Effector memory CD4-positive, alpha-beta T cell (primary cell): ENCODE measurements at places on chromosomes 7 and 10.
A peak's percentile ranks its signal among the peaks of the same experiment; 100 is the strongest.

DNA sequence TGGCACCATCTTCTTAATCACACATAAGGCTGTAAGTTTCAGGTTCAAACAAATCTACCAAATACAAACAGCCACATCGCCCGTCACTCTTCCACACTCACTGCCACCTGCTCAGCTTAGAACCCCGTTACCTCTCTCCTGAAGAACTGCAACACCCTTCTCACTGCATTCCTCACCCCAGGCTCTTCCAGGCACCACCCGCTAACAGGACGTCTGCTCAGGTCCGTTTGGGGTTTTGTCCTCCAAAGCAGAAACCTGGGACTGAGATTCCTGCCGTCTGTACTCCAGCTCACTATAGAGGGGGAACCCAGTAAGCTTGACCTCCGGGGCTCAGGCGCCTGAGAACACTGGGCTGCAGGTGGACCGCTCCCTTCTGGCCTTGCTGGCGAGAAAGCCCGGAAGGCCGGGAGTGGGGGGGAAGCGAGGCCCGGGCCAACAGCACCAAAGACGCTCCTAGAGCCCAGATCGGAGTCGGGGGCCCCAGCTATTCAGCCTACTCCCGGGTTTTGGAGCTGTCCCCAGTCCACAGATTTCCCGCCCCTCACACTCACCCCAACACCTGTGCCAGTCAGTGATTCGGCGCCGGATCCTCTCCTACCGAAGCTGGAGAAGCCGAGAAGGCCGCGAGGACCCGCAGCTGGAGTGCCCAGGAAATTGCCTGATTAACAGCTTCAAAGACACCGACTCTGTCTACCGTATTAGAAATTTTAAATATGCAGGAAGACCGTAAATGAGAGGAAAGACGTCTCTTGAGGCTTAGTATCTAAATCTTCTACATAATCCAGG is at the start of gene AP3M1:
TSS of gene AP3M1 (minus strand) at position 625 of the 786 bp plus-strand sequence. CDS start 12,449 bp downstream, outside the sequence.
- peak; percentile 82 for DNase-seq

DNA sequence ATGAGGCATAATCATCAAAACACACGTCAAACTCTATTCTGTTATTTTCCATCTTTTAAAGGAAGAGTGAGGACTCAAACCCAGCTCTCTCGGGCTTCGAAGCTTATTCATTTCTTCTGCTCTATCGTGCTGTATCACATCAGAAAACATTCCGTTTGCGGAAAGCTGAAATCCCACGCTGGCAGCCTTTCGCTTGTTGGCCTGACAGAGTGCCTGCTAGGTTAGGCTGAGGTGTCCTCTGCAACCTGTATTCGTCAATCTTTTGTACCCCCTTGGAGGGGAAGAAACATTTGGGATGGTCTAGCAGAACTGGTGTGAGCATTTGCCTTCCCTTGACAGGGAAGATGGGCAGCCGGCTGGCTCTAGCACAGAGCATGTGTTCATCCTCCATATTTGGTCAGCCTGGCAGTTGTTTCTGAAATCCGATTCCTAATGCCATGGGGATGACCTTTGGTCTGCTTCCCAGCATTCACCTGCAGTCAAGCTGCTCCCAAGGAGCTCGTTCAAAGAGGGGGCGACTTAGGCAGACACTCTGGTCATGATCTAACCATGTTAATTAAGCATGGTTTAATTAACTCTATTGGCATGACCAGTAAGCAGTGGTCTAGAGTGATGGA is 55.2 kb downstream of the TACC2 start:
- no peak for DNase-seq

GRCh38 chr10:80186364-80187012 is 18.8 kb downstream of the ANXA11 start:
- DNase-seq: no peak

DNA sequence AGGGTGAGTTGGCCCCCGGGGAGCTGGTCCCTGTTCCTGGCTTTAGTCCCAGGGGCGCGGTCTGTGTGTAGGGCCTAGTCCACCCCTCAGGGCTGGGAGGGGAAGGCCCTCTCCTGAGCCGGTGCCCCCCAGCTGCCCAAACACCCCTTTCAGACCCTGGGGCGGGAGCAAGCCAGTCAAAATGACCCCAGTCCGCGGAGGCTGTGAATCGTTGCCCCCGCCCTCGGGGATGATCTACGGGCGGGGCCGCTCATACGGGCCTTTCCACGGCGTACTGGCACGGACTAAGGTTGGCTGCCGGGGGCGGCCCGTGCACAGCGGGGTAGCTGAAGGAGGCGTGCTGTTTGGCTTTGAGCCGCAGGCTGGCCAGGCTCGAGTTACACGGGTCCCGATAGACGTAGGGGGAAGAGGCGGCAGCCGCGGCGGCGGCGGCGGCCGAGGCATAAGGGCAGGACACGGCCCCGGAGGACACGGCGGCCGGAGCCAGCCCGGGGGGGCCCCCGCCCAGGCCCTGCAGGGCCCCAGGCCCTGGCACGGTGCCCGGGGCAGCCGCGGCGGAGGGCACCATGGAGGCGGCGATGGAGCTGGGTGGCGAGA is 4.3 kb downstream of the ELOVL3 start:
- no peak for DNase-seq

DNA sequence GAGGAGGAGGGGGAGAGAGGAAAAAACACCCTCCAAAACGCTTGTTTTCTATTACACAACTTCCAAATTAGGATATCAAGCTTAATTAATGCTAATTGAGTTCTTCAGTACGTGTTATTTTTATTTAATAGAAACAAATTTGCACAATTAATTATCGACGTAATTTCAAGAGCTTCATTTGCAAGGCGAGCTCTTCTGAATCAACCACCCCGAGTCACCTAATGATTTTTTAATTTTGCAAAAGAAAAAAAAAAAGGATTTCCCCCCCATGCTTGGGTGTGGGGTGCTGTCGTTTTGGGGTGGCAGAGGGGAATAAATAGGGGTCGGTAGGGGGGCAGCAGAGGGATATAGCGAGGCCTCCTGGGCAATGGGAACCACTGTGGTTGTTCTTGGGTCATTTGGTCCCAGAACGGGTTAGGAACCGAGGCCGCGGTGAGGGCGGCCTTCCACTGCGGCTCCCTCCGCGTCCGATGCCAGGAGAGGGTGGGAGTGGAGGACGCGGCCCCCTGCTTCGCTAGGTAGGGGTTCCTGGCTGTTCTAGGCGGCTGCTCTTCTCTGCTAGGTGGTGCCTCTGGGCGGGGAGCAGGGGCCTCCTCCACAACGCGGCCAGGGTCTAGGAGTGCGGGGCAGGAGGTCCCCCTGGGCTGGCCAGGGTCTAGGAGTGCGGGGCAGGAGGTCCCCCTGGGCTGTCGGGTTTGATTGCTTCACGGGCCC is 7.3 kb downstream of the UNCX start:
- no peak for DNase-seq

DNA sequence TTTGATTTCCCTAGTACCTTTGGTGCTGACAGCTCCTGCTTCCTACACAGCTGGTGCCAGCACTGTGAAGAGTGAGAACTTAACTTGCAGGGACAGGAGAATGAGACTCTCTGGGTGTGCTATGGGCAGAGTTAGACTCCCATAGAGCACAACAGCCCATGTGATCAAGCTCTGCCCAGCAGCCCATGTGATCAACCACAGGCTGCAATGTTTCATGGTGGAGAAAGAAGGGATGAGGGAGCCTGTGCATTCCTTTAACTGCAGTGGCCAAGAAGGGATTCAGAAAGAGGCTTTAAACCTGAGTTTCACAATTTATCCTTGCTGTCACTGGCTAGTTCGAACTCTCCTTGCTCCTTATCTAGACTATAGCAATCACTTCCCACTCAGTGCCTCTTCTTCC is 10.0 kb upstream of the MEST start:
- no peak for DNase-seq

GRCh38 chr10:121910673-121911420 is 17.0 kb downstream of the ATE1 start:
- DNase-seq: no peak

DNA sequence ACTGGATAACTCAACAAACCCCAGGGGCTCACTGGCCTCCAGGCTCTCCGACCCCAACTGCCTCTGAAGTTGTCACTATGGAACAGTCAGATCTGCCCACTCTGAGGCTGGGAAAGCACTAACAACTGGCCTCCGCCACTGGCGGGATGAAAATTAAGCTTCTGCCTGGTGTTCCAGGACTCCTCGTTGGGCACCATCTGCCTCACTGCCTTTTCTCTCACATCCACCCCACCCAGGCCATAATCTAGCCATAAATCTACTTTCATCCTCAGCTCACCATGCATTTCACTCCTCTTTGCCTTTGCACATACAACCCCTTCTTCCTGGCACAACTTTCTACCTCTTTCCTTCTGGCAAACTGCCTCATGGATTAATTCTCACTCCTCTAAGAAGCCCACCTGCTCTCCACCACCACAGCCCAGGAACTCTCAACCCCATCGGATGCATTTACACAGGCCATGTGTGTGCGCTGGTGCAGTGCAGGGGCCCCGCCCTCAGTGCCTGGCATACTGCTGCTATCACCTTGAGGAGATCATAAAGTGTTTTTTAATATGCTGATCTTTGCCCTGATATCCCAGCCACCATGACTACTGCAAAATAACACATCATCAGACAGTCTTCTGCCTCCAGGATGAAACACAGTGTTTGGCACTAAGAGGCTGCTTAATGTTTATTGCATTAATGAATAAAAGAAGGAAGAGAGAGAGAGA is 4.0 kb downstream of the CDHR1 start:
- no peak for DNase-seq

DNA sequence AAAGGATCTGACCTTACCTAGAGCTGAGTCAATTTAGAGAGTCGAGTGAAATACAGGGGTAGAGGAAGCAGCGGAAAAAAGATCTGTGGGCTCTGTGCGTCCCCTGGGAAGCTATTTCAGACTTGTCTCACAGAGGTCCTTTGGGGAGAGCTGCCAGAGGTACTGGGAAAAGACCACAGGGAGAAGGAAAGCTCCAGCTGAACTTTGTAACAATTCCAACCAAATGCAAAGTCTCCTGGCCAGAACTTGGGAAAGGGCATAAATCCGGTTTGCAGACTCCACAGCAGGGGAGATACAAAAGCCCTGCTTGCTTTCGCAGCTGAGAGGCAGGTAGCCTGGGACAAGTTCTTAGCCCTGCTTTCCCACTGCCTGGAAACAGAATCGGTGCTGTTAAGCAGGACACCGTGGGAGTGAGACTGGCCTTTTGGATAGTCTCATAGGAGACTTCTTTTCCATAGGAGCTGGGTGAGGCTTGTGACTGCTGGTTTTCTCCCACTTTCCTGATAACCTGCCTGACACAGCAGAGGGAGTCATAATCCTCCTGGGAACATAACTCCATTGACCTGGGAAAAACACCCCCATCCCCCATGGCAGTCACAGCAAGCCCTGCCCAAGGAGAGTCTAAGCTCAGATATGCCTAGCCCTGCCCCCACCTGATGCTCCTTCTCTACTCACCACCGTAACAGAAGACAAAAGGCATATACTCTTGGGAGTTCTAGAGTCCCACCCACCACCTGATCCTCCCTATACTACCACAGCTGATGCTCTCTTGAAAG is 926.2 kb downstream of the KCNMA1 start:
- no peak for DNase-seq

DNA sequence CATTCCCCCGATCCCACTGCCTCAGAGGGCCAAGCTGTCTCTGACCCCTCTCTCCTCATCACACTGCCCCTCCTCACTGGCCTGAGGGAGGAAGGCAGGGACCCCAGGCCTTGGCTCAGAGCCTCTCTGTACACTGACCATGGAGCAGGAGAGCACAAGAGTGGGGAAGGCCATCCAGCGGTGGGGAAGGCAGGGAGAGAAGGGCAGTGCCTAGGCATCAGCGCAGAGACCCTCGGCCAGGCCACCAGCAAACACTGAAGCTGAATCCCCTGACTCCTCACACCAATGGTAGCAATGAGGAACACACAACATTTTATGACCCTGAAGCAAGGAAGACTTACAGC is 14.8 kb downstream of the OGDHL start:
- DNase-seq: no peak

GRCh38 chr10:116857156-116857555 is 7.9 kb downstream of the ENO4 start:
- no peak for DNase-seq

- no peak for DNase-seq
Measured at GRCh38 chr10:71074176-71074755, 138.1 kb upstream of the UNC5B start.

GRCh38 chr10:10208196-10208595 is 809.5 kb upstream of the CELF2 start:
- no peak for DNase-seq

DNA sequence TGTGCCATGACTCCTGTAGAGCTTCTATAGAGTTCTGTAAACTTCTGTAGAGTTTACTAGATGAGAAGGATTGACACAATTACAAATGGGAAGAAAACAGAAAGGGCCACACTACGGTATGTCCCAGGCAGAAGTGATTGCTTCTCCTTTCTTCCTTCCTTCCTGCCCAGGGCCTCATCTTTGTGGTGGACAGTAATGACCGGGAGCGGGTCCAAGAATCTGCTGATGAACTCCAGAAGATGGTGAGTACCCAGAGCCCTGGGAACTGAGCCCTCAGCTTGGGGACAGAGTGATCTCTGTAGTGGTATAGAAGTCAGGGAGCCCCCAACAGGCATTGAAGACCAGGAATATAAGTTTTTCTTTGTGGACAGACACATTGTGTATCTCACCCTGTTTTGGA is 1.7 kb downstream of the ARF5 start:
- DNase-seq: no peak
